Cardiac muscle cell (in vitro differentiated cells and primary cell): ENCODE measurements at places on chromosomes 12 and 14.

GRCh38 chr12:111149299-111149698 lies 219.6 kb downstream of the PHETA1 start:
- no peak for DNase-seq

- DNase-seq: no peak
Observed at GRCh38 chr14:52342849-52343596, 28.9 kb downstream of the PTGER2 start.

GRCh38 chr14:28608851-28609828 lies 157.4 kb upstream of the FOXG1 start:
- DNase-seq: peak; percentile 78

- no peak for DNase-seq
Observed at GRCh38 chr12:44509471-44509870, 366.6 kb downstream of the NELL2 start.

DNA sequence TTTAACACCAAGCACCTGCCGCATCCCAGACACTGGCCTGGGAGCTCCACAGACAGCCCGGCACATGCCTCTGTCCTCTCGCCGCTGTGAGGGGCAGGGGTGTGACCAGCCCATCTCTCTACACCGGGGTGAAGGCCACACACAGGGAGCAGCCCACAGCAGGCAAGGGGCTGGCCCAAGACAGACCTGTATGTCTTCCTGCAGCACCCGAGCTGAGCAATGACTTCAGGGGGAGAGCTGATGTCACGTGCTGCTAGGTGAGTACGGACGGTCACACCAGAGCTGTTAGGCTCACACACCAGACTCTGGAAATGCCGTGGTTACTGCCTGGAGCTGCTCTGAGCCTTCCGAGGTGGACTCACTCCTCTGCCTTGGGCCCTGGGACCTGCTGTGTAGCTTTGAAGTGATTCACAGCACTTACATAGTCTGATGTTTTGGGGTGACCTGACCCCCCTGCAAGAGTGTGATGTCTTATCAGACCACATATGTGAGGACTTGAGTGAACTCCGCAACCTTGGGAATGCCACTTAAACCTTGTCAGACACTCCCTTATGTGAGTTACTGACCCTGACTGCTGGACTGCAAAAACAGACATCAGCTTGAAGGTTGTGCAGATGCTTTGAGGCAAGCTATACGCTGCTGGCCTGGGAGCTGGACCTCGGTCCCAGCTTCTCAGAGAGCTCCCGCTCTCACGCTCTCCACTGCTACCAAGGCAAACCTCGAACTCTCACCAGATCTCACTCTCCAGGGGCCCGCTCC lies 1.8 kb downstream of the XRCC3 start:
- no peak for DNase-seq

DNA sequence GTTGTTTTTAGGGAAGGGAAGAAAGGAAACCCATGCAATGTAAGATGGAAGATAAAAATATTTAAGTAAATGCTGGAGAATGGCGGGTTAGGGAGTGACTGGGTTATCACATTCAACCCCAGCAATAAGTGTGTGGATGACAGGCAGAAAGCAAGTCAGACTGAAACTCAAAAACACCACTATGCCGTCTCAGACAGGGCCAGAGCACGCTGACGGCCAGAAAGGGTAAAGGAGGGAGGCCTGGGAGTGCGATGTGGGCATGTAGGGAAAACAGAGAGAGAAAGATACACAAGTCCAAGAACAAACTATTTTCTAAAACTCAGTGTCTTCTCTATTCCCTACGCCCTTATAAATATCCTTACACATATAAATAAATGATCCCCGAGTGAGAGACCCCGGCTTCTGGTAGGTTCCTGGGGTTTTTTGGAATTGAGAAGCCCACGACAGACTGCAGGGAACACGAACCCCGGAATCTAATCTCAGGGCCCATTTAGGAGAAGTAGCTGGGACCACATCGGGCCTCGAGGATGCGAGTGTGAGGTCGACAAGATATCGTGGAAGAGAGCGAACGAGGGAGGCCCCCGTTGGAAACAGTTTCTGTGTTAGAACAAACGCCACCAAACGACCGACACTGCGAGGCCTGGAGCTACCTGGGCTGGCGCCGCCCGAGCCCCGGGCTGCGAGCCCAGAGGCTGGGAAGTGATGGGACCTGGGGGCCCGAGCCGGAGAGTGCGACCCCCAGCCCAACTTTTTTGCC lies 735 bp upstream of the OTX2 start:
- no peak for DNase-seq

- DNase-seq: no peak
Observed at GRCh38 chr14:75066691-75067090, 2.8 kb upstream of the ZC2HC1C start.

DNA sequence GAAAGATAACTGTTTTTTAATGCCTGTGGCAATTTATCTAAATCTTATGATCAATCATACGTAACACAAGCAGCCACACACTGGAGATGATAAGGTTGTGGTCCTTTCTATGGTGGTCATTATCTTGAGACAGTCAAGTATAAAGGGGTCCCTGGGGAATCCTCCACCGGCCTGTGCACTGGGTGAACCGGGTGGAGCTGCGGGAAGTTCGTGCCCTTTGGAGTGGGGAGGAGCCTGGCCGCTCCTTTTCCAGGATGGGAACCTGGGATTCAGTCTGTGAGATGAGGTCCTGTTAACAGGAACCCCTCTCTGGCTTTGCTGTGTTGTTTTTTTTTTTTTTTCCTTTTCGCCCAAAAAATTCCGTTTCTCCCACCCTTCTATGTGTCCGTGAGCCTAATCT lies 167.5 kb upstream of the RPL10L start:
- DNase-seq: no peak

- DNase-seq: peak; percentile 8
Observed at GRCh38 chr14:47917344-47917954, 242.0 kb upstream of the MDGA2 start.

- no peak for DNase-seq
Observed at GRCh38 chr14:71675900-71676287, 256.3 kb upstream of the RGS6 start.

- no peak for DNase-seq
Observed at GRCh38 chr12:40552868-40553267, 139.4 kb upstream of the CNTN1 start.

DNA sequence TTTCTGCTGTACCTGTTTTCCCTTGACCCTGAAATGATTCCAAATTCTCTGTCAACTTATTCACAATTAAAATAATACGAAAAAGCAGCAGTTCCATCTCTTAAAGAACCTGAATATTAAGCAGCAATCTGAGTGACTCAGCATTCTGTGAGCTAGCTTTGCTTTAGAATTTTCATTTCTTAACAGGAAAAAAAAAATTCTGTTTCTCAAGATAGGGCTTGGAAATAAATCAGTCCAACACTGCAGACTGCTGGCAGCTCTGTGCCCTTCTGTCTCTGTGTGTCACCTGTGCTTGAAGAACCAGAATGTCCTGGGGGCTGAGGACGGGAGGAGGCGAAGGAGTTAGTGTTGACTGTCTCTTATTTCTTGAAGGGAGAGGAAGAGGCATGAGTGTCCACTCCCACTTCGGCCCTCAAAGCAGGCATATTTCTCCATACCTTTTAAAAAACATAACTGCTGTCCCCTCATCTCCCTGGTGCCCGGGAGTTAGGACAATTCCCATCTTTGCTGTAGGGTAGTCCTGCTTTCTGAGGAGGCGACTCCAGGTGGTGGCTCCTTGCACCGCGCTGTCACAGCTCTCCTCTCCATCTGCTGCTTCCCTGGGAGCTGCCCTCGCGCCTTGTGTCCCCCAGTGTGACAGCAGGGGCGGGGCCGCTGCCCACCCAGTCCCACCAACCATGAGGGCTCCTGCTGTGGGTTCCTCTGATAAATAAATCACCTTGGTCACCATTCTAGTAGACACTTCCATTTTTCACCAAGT lies 203.1 kb downstream of the CALM1 start:
- no peak for DNase-seq

DNA sequence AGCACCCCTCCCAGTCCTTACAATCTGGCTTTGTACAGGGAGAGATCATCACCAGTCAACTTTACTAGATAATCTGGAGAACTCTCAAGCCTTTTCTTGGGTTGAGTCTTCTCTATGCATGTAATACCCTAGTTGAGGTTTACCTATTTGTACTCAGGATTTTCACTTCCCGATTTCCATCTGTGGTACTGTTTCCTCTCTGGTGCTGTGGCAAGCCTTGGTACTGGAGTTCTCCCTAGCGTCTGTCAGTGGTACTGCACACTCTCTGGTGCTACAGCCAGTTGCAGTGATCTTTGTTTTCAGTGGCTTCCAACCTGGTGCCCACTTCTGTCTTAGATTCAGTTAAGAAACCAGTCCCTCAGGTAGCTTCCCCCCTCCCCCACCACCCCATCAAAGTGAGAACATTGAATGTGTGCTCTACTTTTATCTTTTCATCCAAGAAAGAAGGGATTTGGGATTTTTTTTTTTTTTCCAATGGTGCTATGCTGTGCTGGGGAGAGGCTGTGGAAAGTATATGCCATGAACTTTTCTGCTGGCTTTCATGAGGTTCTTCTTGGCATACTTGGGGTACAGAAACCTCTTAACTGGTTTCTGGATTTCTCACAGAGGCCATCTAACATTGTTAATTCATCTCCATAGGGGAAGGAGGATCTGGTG lies 69.4 kb upstream of the EVL start:
- peak; percentile 64 for DNase-seq

DNA sequence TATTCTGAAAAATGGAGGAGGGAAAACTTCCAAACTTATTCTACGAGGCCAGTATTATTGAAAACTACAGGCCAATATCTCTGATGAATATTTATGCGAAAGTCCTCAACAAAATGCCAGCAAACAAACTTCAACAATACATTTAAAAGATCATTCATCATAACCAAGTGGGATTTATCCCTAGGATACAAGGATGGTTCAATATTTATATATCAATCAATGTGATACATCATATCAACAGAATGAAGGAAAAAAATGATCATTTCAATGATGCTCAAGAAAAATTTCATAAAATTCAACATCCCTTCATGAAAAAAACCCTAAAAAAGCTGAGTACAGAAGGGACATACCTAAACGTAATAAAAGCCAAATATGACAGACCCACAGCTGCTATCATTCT lies 45.9 kb upstream of the LMNTD1 start:
- DNase-seq: no peak

GRCh38 chr12:85029456-85029855 lies 6.6 kb downstream of the TSPAN19 start:
- DNase-seq: peak; percentile 38

DNA sequence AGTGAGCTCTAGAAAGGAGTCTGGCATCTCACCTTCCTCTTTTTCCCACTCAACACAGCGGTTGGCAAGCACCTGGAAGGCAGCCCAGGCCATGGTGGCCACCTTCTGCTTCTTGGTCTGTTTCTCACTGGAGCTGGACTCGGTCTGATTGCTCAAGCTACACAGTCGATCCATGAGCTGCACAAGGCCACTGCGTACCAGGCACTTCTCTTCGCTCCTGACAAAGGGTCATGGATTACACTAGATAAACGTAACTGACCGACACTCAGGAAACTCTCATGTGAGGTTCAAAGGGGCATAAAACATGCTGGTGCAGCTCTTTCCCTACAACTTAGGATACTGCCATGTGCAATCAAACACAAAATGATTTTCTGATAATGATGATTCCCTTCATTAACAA lies 113.7 kb downstream of the TRAFD1 start:
- no peak for DNase-seq

DNA sequence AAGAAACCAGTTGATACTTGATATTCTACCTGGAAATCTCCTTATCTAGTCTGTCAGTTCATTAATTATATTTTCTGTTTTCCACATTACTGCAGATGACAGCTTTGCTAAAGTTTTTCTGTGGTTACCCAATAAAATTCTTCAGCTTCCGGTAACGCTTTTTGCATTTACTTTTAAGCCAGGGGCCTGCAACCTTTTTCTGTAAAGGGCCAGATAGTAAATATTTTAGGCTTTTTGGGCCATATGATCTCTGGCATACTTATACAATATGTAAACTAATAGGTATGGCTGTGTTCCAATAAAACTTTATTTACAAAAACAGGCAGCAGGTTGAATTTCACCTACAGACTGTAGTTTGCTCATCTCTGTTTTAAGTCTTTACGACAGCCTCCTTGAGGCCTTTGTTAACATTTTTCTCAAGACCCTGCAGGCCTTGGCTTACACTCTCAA lies 48.3 kb downstream of the SPATS2 start:
- no peak for DNase-seq

DNA sequence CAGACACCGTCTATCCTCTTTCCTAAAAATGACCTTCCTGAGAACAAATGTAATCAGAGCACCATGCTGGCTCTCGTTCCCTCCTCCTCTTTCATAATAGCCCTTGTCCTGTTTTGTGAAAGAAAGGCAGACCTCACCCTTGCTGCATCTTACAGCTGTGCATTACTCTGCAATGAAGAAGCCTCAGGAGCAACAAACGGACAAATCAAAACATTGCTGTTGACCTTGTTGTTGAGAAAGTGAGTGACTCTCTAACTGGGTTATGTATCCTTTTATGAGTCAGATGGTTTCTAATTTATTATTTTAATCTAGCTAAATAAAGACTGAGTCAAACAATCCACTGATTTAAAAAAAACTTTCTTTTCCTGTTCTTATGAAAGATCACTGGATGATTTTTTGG lies 180.9 kb downstream of the RPS29 start:
- no peak for DNase-seq

- peak; percentile 62 for DNase-seq
Observed at GRCh38 chr14:59126714-59127436, 61.6 kb upstream of the DAAM1 start.

- no peak for DNase-seq
Observed at GRCh38 chr14:100849115-100849781, 23.3 kb downstream of the MEG3 start.

DNA sequence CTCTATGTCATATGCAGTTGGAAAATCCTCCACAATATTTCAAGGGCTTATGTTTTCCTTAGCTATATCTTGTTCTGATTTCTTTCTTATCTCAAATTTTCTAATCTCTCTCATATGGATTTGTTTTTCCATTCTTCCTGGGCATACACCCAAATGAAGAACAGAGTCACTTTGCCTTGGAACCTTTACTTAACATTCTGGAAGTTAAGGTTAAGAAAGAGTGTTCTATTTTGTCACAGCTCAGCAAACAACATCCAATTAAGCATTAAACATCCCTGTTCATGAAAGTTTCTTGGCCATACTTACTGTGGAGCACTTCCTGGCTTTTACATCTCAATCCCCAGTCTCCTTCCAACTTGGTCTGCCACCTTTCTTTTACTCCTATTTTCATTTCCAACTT lies 5.3 kb downstream of the NAV3 start:
- DNase-seq: peak; percentile 65

DNA sequence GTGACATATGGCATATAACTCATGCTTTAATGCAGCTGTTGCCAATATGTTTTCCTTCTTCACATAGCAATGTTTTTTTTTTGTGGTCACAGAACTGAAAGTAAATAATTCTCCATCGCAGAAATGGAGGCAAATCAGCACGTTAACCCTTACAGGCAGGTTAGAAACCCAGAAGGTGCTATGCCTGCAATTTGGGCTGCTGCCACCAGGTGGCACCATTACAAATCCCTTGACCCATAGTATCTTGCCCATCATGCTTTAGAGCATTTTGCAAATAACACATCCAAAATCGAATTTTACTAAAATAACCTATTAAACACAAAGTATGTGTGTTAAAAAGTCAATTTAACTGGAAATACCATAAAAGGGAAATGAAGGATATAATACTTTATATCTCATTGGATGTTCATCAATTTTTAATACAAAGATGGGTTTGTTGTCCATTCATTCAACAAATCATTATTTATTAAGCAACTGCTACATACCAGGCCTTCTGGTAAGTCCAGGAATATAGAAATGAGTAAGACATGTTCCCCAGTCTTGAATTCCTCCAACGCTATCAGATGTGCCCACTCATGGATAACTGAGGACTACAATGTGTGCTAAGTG lies 340.1 kb downstream of the GLT1D1 start:
- DNase-seq: no peak
